ENCODE measurements at places on chromosomes 11 and 22. TPM values are rescaled to one million over a fixed set of nuclear protein-coding genes. Genes with fewer than 3 reads are reported as not detected.

Gene OR5P2
- total RNA-seq: 2.2 TPM

Gene SMIM35
- total RNA-seq: not detected

Gene FOSL1
- 2.2 TPM for total RNA-seq

Gene VPREB1
- not detected for total RNA-seq

Gene GAB4
- total RNA-seq: not detected

Gene C11orf86
- not detected for total RNA-seq

Gene P2RY6
- total RNA-seq: 3.6 TPM

Gene BCO2
- 8.9 TPM for total RNA-seq

Gene DNHD1
- total RNA-seq: 12.0 TPM
